Activated naive CD8-positive, alpha-beta T cell treated with anti-CD3 and anti-CD28 coated beads, Interleukin-2, amount 10 ng/mL, durations not matched to agents 7 days and 5 days (primary cell): ENCODE measurements at places on chromosomes 12 and 14. TPM values are rescaled to one million over a fixed set of nuclear protein-coding genes. Genes with fewer than 3 reads are reported as not detected.
A peak's percentile ranks its signal among the peaks of the same experiment; 100 is the strongest.

RNF212B gene
- total RNA-seq, result not detected

GLIPR1 gene
- total RNA-seq, result 57.9 TPM

DNA sequence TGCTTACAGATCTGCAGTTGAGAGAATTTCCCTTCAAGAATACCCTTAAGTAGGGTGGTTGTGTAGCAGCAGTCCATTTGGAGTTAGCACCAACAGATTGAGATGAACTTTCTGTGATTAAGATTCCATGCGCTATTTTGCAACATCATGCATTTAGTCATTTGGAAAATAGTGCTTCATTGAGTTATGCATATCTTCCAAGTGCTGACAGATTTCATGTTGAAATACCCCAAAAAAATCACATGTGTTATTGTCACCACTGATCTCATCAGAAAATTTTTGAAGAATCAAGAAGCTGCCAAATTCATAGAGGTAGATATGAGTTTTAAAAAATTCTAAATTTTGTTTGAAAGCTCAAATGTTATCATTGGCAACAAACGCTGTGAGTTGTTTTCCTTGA is 35.5 kb upstream of the OSBPL8 start:
- H3K4me1 ChIP-seq, result no peaks in the 10 kb centered on the region
- H3K36me3 ChIP-seq, result no peaks in the 10 kb centered on the region
- H3K27ac ChIP-seq, result no peak overlapping the region
- H3K4me3 ChIP-seq, result no peak overlapping the region
- peaks cover 2% of the 10 kb centered on the region for H3K27me3 ChIP-seq

- no peaks in the 10 kb centered on the region for H3K36me3 ChIP-seq
- H3K4me3 ChIP-seq, result no peak overlapping the region
- no peak overlapping the region for H3K27ac ChIP-seq
- no peak for DNase-seq
Observed at GRCh38 chr14:51500776-51501175, 150.9 kb upstream of the FRMD6 start.

ABHD4 gene
- 17.9 TPM for total RNA-seq

GRCh38 chr14:105931808-105932483 is 405.6 kb downstream of the TMEM121 start:
- peaks cover 47% of the 10 kb centered on the region for H3K27me3 ChIP-seq
- H3K27ac ChIP-seq, result no peak overlapping the region
- DNase-seq, result peak; percentile 14
- H3K36me3 ChIP-seq, result no peaks in the 10 kb centered on the region
- H3K4me1 ChIP-seq, result no peaks in the 10 kb centered on the region

PTPRO gene
- 2.3 TPM for total RNA-seq

- H3K27me3 ChIP-seq, result no peaks in the 10 kb centered on the region
- peaks cover 2% of the 10 kb centered on the region for H3K4me1 ChIP-seq
- H3K4me3 ChIP-seq, result no peak overlapping the region
- H3K36me3 ChIP-seq, result peaks cover 26% of the 10 kb centered on the region
Observed at GRCh38 chr12:56657416-56658379, 11.9 kb upstream of the ATP5F1B start.

DNA sequence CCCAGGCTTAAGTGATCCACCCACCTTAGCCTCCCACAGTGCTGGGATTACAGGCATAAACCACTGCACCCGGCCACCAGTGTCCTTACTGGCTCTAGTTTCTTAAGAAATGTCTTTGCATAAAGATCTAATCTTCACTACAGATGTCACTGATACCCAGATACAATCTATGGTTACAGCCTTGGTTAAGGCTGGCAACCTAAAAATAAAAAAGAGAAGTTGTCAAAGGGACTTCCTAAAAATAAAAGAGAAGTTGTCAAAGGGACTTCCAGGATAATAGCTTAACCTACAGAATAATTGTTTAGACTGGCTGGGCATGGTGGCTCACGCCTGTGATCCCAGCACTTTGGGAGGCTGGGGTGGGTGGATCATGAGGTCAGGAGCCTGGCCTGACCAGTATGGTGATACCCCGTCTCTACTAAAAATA is 27.6 kb downstream of the ETFBKMT start:
- DNase-seq, result no peak
- H3K27me3 ChIP-seq, result no peaks in the 10 kb centered on the region
- peaks cover 4% of the 10 kb centered on the region for H3K4me1 ChIP-seq
- H3K36me3 ChIP-seq, result peaks cover 44% of the 10 kb centered on the region
- no peak overlapping the region for H3K27ac ChIP-seq

DNA sequence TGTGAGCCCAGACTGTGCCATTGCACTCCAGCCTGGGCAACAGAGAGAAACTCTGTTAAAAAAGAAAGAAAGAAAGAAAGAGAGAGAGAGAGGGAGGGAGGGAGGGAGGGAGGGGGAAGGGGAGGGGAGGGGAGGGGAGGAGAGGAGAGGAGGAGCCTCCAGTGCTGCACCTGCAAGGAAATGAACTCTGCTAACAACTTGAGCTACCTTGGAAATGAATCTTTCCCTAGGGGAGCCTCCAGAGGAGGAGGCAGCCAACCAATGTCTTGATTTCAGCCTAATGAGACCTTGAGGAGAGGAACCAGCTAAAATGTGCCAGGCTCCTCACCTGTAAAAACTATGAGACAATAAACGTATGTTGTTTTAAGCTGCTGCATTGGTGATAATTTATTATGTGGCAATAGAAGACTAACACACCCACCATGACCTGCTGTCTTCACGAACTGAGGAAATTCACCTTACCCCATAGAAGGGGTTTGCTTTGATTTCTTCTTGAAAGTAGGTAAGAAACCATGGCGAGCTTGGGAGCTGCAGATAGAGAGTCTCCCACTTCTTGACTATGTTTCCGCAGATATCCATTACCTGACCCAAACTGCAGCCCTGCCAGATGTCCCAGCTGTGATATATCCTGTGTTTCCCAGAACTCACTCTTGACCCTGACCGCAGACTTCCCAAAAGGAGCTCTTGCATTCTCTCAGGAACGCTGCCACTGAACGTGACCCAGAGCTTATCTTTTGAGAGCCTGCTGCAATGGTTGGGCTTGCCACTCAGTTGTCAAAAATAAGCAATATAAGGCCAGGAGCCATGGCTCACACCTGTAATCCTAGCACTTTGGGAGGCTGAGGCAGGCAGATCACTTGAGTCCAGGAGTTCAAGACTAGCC is 31.5 kb upstream of the TMPO start:
- H3K4me1 ChIP-seq, result no peaks in the 10 kb centered on the region
- no peak overlapping the region for H3K27ac ChIP-seq
- H3K36me3 ChIP-seq, result no peaks in the 10 kb centered on the region
- H3K4me3 ChIP-seq, result no peak overlapping the region

WSB2 gene
- 48.2 TPM for total RNA-seq

DNA sequence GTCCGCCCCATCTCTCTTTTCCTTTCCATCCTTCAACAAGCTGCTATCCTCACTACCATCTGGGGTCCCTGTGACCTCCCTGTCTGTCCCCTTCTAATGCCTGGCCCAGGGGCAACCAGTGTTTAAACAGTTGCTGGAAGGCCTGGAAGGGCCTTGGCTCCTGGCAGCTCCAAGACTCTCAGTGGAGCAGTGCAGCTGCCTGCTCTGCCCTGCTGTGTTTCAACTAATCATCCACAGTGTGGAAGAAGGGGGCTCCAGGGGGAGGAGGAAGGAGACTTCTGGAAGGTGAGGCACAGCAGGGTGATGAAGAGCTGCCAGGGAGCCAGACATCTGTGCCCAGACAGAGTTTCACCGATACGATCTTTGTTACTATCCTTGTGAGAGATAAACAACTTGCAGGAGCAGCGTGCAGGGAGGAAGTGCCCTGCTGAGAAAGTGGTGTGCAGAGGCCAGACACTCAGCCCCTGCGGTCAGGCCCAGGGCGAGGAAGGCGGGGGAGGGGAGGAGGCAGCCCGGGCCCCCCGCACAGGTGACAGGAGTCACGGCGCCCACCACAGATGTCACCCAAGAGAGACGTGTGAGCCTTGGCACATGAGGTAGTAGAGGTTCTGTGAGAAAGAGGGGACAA is 1061.8 kb downstream of the BCL11B start:
- H3K27ac ChIP-seq, result peak overlapping the region; percentile 89
- DNase-seq, result peak; percentile 65
- no peaks in the 10 kb centered on the region for H3K27me3 ChIP-seq
- peak overlapping the region; percentile 75 for H3K4me3 ChIP-seq
- peaks cover 4% of the 10 kb centered on the region for H3K36me3 ChIP-seq
- H3K4me1 ChIP-seq, result peaks cover 55% of the 10 kb centered on the region

PSMA3 gene
- 203 TPM for total RNA-seq

DNA sequence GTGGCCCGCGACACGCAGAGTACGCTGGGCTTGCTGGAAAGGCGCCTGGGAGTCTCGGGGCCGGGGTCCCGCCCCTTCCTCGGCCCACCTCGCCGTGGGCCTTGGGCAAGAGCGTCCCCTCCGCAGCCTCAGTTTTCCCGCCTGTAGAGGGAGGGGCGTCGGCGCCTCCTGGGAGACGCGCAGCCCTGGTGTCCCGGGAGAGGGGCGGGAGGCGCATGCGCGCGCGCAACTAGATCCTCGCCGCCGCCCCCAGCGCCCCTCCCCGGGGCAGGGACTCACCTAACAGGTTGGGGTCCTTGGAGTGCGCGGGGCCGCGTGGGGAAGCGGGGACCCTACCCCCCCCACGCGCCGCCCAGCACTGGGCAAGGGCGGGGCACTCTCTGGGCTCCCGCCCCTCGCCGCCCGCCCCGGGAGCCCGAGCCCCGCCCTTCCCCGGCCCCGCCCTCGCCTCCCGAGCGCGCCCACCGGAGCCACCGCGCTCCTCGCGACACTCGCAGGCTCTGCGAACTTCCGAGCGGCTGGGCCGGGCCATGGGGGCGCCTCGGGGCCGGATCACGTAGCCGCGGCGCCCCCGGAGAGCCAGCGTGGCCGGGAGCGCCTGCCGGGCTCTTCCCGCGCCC is at the start of gene KIF26A:
Gene KIF26A, plus strand, starts transcription at position 490 of the 620 bp plus-strand sequence. CDS start 136 bp downstream, outside the sequence.
- peak; percentile 52 for DNase-seq
- peak within 1 kb of the TSS; percentile 42 for H3K4me3 ChIP-seq
- peaks cover 34% of the 10 kb centered on the region for H3K27me3 ChIP-seq
- H3K4me1 ChIP-seq, result no peaks in the 10 kb centered on the region
- H3K27ac ChIP-seq, result no peak within 1 kb of the TSS
- no peaks in the 10 kb centered on the region for H3K36me3 ChIP-seq

GRCh38 chr12:122004633-122005071 is 17.0 kb upstream of the BCL7A start:
- peaks cover 21% of the 10 kb centered on the region for H3K27me3 ChIP-seq
- no peak for DNase-seq
- no peak overlapping the region for H3K4me3 ChIP-seq
- peaks cover 13% of the 10 kb centered on the region for H3K4me1 ChIP-seq
- peaks cover under 1% of the 10 kb centered on the region for H3K36me3 ChIP-seq

DNA sequence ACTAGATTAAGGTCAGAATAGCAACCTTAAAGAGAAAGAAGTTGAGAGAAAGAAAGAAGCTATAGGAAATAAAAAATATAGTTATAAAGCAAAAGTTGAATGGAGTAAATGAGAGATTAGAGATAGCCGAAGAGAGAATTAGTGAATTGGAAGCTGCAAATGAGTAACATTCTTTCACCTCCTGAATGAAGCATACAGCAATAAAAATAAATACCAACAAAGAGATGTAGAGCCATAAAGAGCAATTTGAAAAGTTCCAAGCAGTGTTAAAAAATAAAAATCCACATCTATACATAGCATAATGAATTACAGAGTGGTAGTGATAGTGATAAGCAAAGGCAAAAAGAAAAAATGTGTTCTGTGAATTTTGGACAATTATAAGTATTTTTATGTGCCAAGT is 177.9 kb downstream of the VRK1 start:
- DNase-seq, result no peak
- H3K36me3 ChIP-seq, result no peaks in the 10 kb centered on the region
- no peaks in the 10 kb centered on the region for H3K4me1 ChIP-seq
- no peak overlapping the region for H3K4me3 ChIP-seq

DNA sequence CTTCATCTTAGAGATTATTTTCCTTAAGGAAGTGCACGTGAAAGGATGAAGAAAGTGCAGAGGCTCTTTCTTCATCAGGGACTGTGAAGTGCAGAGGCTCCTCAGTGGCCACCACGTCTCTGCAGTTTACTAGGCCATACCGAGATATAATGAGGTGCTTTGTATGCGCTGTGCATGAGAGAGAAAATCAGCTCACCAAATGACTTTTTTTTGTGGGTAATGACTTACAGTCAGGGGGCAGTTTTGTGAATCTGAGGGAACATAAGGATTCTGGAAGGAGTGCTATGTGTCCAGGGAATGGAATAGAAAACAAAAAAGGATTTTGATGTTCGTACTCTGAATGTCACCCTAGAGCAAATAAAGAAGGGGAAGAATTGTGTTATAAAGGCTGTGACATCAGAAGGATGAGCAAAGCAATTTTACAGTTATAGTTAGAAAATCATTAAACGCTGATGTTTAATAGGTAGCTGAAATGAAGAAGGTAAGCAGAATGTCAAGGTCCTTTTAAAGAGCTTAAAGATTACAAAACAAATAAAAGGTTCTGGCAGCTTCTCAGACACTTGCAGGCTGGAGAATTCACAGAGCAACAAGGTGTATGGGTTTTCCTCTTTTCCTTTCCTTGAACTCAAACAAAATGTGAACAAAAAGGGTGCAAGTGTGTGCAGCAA is 247.5 kb upstream of the NOVA1 start:
- no peaks in the 10 kb centered on the region for H3K4me1 ChIP-seq
- H3K4me3 ChIP-seq, result no peak overlapping the region
- no peak for DNase-seq
- H3K36me3 ChIP-seq, result no peaks in the 10 kb centered on the region
- H3K27ac ChIP-seq, result no peak overlapping the region

GRCh38 chr12:103802586-103802886 is 38.5 kb downstream of the NT5DC3 start:
- H3K4me3 ChIP-seq, result no peak overlapping the region
- no peak overlapping the region for H3K27ac ChIP-seq
- H3K4me1 ChIP-seq, result peaks cover 7% of the 10 kb centered on the region
- no peak for DNase-seq
- H3K27me3 ChIP-seq, result no peaks in the 10 kb centered on the region
- peaks cover 12% of the 10 kb centered on the region for H3K36me3 ChIP-seq

- H3K4me1 ChIP-seq, result peaks cover 2% of the 10 kb centered on the region
- no peak overlapping the region for H3K27ac ChIP-seq
- H3K4me3 ChIP-seq, result no peak overlapping the region
- no peaks in the 10 kb centered on the region for H3K27me3 ChIP-seq
- DNase-seq, result no peak
Observed at GRCh38 chr14:39289523-39289922, 55.8 kb downstream of the MIA2 start.

DNA sequence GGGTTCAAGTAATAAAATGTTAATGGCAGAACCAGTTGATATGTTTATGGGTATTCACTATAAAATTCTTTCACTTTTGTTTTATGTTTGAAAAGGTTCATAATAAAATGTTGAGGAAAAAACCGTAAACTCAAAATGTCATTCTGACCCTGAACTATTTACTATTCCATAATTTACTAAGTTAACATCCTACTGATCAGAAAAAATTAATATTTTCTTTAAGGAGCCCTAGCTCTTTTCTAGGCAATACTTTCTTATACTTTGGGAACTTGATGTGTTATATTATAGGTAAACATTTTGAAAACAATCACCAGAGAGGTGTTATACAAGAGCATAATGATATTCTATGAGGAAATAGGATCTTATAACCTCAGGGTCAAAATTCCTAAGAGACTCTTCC is 334.6 kb downstream of the ZFP36L1 start:
- H3K27ac ChIP-seq, result no peak overlapping the region
- H3K36me3 ChIP-seq, result peaks cover 7% of the 10 kb centered on the region
- DNase-seq, result no peak
- no peak overlapping the region for H3K4me3 ChIP-seq

GRCh38 chr12:65953631-65954030 is 129.3 kb downstream of the HMGA2 start:
- H3K27me3 ChIP-seq, result peaks cover 6% of the 10 kb centered on the region
- H3K27ac ChIP-seq, result no peak overlapping the region
- no peaks in the 10 kb centered on the region for H3K36me3 ChIP-seq
- H3K4me1 ChIP-seq, result no peaks in the 10 kb centered on the region

- H3K27me3 ChIP-seq, result peaks cover 19% of the 10 kb centered on the region
- no peaks in the 10 kb centered on the region for H3K36me3 ChIP-seq
- no peak for DNase-seq
- H3K4me3 ChIP-seq, result no peak overlapping the region
Observed at GRCh38 chr12:212415-212714, 1.6 kb downstream of the SLC6A12 start.
